ENCODE measurements at places on chromosomes 6 and 20. TPM values are rescaled to one million over a fixed set of nuclear protein-coding genes. Genes with fewer than 3 reads are reported as not detected.
A peak's percentile ranks its signal among the peaks of the same experiment; 100 is the strongest.

GRCh38 chr6:119076576-119077390 lies 1.7 kb downstream of the FAM184A start:
- H3K36me3 ChIP-seq = no peaks in the 10 kb centered on the region
- H3K27ac ChIP-seq = no peak overlapping the region
- no peak for DNase-seq
- peaks cover 6% of the 10 kb centered on the region for H3K27me3 ChIP-seq
- no peak overlapping the region for H3K4me3 ChIP-seq

GRCh38 chr20:56945057-56945456 lies 316.0 kb downstream of the TFAP2C start:
- no peak overlapping the region for H3K27ac ChIP-seq
- H3K4me3 ChIP-seq = no peak overlapping the region
- H3K4me1 ChIP-seq = no peaks in the 10 kb centered on the region
- peaks cover 30% of the 10 kb centered on the region for H3K27me3 ChIP-seq
- DNase-seq = no peak
- H3K36me3 ChIP-seq = no peaks in the 10 kb centered on the region

GRCh38 chr20:24816431-24816830 lies 132.6 kb upstream of the CST7 start:
- no peak overlapping the region for H3K27ac ChIP-seq
- H3K4me1 ChIP-seq = no peaks in the 10 kb centered on the region
- H3K36me3 ChIP-seq = no peaks in the 10 kb centered on the region
- H3K27me3 ChIP-seq = no peaks in the 10 kb centered on the region
- DNase-seq = no peak
- no peak overlapping the region for H3K4me3 ChIP-seq

GRCh38 chr6:134596191-134596590 lies 278.3 kb upstream of the SGK1 start:
- no peaks in the 10 kb centered on the region for H3K27me3 ChIP-seq
- no peaks in the 10 kb centered on the region for H3K4me1 ChIP-seq
- no peak overlapping the region for H3K27ac ChIP-seq

DNA sequence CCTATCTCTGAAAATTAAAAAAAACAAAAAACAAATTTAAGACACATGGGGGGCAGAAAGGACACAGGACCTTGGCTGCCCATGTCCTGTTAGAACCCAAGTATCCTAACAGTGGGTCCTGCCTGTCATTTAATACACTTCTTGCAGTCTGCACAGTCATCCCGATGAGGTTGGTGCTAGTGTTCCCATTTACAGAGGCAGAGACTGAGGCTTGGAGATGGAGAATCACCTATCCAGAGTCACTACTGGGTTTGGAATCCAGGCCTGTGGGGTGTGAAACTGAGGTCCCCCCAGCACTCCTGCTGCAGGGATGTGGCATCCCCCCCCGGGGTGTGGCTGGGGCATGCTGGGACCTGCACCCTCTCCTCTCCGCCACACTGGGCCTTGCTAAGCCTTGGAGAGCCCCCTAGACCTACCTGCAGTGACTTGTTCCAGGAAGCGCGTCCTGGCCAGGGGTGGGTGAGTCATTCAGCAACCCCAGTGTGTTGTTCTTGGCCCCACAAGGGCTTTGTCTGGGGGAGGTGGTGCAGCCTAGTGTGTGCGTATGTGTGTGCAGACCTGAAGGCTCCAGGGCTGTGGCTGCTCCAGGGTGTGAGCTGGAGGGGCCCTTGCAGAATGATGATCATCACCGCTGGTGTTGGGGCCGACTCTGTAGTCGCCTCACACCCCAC lies 49.7 kb downstream of the BCAS4 start:
- no peaks in the 10 kb centered on the region for H3K27me3 ChIP-seq
- peaks cover 3% of the 10 kb centered on the region for H3K36me3 ChIP-seq
- no peak overlapping the region for H3K27ac ChIP-seq
- no peak overlapping the region for H3K4me3 ChIP-seq

DNA sequence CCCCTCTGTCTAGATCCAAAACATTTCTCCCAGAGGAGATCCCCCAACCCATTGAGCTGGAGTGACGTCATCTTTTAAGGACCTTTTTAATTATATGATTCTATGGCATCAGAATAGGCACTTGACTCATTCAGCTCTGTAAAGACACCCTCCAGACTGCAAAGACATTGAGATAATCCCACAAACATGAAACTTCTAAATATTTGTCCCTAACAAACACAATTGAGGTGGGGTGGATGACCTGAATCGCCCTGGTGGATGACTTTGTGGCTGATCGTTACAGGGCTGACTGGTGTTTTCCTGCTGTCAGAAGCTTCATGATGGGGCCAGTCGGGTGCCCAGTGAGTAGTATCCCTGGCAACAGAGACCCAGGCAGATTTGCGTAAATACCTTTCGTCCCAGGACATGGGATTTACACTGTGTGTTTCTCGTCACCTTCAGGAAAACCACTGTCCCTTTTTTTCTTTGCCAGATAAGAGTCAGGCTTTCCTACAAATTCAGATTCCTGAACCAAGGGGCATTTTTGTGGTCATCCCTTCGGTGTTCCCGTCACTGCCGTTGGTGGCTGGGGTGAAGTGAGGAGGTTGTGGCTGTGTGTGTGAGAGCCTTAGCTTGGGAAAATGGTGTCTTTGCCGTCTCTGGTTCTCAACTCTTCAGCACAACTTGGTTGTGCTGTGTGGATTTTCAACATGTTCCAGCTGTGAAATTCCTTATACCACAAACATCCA lies 5.3 kb upstream of the PCK1 start:
- DNase-seq = no peak
- H3K4me1 ChIP-seq = no peaks in the 10 kb centered on the region
- peaks cover 37% of the 10 kb centered on the region for H3K27me3 ChIP-seq
- H3K4me3 ChIP-seq = no peak overlapping the region

GRCh38 chr6:122007339-122007738 lies 392.1 kb upstream of the HSF2 start:
- H3K27me3 ChIP-seq = no peaks in the 10 kb centered on the region
- peaks cover 4% of the 10 kb centered on the region for H3K4me1 ChIP-seq
- DNase-seq = peak; percentile 87
- no peak overlapping the region for H3K4me3 ChIP-seq

DNA sequence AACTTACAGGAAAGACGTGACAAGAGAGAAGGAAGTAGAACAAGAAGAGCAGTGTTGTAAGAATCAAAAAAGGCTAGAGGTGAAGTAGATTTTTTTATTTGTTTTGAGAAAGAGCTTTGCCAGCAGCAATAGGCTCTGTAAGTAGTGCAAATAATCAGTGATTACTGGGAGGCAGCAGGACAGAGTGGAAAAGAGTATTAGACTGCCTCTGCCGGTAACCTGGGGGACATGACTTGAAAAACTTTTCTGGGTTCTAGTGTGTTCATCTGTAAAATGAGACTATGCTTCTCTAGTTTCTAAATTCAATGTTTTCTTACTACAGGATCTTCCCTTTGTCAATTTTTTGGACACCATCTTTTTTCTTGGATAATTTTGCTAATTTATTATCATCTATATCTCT lies 5.8 kb upstream of the IRAK1BP1 start:
- no peaks in the 10 kb centered on the region for H3K27me3 ChIP-seq
- H3K27ac ChIP-seq = no peak overlapping the region
- H3K4me3 ChIP-seq = no peak overlapping the region
- H3K36me3 ChIP-seq = no peaks in the 10 kb centered on the region
- H3K4me1 ChIP-seq = peaks cover 1% of the 10 kb centered on the region

DNA sequence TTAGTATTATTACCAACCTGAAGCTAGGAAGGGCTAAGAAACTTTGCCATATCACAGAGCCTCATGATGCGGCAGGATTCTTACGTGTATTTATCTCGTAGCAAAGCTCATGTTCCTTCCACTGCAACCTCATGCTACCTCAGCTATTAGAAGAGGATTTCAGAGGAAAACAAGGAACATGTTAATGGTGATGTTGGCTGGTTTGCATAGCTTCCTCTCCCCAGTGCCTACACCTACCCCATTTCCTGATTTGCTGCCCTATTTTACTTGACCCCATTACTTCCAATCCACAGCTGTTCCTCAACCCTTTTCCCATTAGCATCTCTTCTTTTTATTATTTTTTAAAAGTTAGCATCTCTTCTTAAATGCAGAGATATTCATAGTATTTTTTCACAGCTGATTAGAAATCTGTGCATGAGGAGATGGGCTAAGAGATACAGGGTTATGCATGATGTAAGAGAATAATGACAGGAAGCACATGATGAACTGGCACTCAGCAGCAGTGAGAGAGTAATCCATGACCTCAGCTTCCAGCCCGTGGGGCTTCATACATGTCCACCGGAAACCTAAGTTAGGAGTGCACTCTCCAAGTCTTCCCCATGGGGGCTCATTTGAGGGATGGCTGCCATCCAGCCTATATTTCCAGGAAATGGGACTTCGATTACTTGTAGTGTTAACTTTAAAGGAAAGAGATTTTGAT lies 106.1 kb upstream of the ASF1A start:
- peaks cover 22% of the 10 kb centered on the region for H3K4me1 ChIP-seq
- H3K36me3 ChIP-seq = no peaks in the 10 kb centered on the region
- no peaks in the 10 kb centered on the region for H3K27me3 ChIP-seq
- H3K27ac ChIP-seq = peak overlapping the region; percentile 50
- peak; percentile 94 for DNase-seq
- no peak overlapping the region for H3K4me3 ChIP-seq

- H3K27ac ChIP-seq = no peak overlapping the region
- no peaks in the 10 kb centered on the region for H3K36me3 ChIP-seq
- peaks cover 21% of the 10 kb centered on the region for H3K4me1 ChIP-seq
- no peak for DNase-seq
Measured at GRCh38 chr6:169960521-169960885, 209.1 kb downstream of the ERMARD start.

GRCh38 chr6:34056305-34057108 lies 89.4 kb downstream of the GRM4 start:
- peak; percentile 94 for DNase-seq
- peaks cover 2% of the 10 kb centered on the region for H3K27me3 ChIP-seq
- peaks cover 13% of the 10 kb centered on the region for H3K4me1 ChIP-seq
- peak overlapping the region; percentile 69 for H3K27ac ChIP-seq
- no peaks in the 10 kb centered on the region for H3K36me3 ChIP-seq

- no peaks in the 10 kb centered on the region for H3K4me1 ChIP-seq
- DNase-seq = no peak
- H3K27me3 ChIP-seq = no peaks in the 10 kb centered on the region
- peaks cover 3% of the 10 kb centered on the region for H3K36me3 ChIP-seq
Measured at GRCh38 chr6:150676344-150676743, 76.7 kb downstream of the PLEKHG1 start.

DNA sequence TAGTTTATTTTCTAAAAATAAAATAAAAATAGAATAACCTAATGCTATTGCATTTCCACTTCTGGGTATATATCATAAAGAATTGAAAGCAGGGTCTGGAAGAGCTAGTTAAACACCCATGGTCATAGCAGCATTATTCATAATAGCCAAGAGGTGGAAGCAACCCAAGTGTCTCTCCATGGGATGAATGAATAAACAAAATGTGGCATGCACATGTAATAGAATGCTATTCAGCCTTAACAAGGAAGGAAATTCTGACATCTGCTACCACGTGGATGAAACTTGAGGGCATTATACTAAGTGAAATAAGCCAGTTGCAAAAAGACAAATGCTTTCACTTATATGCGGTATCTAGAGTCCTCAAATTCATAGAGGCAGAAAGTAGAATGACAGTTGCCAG lies 130.8 kb downstream of the TIAM2 start:
- no peak overlapping the region for H3K27ac ChIP-seq
- DNase-seq = peak; percentile 53
- peaks cover 7% of the 10 kb centered on the region for H3K4me1 ChIP-seq
- no peaks in the 10 kb centered on the region for H3K27me3 ChIP-seq

GRCh38 chr20:40925829-40926510 lies 102.7 kb upstream of the TOP1 start:
- no peak overlapping the region for H3K4me3 ChIP-seq
- H3K36me3 ChIP-seq = no peaks in the 10 kb centered on the region
- no peaks in the 10 kb centered on the region for H3K27me3 ChIP-seq
- H3K4me1 ChIP-seq = no peaks in the 10 kb centered on the region
- no peak for DNase-seq

DNA sequence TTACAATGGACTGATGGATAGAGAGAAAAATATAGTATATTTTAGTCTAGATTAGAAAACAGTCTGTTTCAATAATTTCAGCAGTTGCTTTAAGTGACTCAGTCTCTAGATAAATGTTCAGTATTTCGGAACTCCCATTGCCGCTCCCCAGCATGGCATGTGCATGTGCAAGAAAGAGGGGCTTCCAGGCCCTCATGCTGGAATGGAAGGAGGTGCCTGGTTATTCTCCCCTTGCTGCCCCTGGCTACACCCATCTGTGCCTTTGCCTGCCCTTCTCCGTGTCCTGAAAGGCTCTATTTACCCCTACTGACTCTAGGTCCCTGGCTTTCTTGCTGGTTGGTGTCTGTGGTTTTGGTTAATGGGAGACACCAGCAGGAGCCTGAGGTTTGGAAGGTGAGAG lies 115.7 kb upstream of the IFNGR1 start:
- H3K4me1 ChIP-seq = no peaks in the 10 kb centered on the region
- no peak for DNase-seq
- H3K27ac ChIP-seq = no peak overlapping the region
- H3K27me3 ChIP-seq = peaks cover 3% of the 10 kb centered on the region

GRCh38 chr6:10720265-10720959 lies 2.5 kb upstream of the TMEM14C start:
- no peaks in the 10 kb centered on the region for H3K27me3 ChIP-seq
- H3K4me3 ChIP-seq = peak overlapping the region; percentile 52
- peaks cover 23% of the 10 kb centered on the region for H3K4me1 ChIP-seq
- peak overlapping the region; percentile 73 for H3K27ac ChIP-seq

DNA sequence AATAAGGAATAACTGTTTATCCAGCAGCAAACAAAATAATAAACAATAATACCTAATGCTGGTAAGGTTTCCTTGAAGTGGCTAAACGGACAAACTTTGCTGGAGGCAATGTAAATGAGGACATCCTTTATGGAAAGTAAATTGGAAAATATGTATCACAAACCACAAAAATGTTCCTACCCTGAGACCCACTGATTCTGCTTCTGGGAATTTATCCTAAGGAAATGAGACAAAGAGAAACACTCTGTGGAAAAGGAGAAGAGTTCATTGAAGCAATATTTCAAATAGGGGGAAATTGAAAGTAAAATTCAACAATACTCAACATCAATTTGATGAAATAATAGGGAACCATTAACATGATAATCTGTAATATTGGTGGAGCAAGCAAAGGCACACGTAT lies 37.9 kb downstream of the MAFB start:
- H3K4me3 ChIP-seq = no peak overlapping the region
- peak; percentile 24 for DNase-seq
- H3K27me3 ChIP-seq = no peaks in the 10 kb centered on the region

IRF4 gene
- 1.8 TPM for total RNA-seq

RNF144B gene
- 7.1 TPM for total RNA-seq

TINAG gene
- total RNA-seq = 0.04 TPM

KCNK16 gene
- not detected for total RNA-seq

APOM gene
- total RNA-seq = 2.6 TPM

COL21A1 gene
- 101 TPM for total RNA-seq

PPIL4 gene
- 36.2 TPM for total RNA-seq

All from muscle of leg (tissue), 16 donors.